ENCODE measurements at places on chromosomes 1 and 21.

DNA sequence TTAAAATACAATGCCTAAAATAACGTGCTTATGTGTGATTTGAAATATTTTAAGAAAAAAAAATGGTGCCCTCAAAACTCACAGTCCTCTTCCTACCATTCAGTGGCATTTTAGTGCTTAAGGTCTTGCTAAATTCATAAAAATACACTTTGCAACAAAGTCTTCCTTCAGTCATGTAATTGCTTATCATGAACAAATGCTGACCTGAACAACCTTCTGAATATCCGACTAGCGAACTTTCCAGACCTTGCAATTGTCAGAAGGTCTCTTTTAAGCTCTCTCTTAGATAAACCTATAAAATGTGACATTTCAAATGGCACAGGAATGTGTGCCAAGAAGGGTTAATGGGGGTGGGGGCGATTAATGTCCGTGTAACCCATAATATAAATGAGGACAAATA lies 858 bp downstream of the BRINP3 start:
- DNase-seq, result no peak

GRCh38 chr1:113103048-113103447 lies 30.1 kb downstream of the LRIG2 start:
- DNase-seq, result no peak

GRCh38 chr1:181674617-181675016 lies 191.3 kb downstream of the CACNA1E start:
- no peak for DNase-seq

DNA sequence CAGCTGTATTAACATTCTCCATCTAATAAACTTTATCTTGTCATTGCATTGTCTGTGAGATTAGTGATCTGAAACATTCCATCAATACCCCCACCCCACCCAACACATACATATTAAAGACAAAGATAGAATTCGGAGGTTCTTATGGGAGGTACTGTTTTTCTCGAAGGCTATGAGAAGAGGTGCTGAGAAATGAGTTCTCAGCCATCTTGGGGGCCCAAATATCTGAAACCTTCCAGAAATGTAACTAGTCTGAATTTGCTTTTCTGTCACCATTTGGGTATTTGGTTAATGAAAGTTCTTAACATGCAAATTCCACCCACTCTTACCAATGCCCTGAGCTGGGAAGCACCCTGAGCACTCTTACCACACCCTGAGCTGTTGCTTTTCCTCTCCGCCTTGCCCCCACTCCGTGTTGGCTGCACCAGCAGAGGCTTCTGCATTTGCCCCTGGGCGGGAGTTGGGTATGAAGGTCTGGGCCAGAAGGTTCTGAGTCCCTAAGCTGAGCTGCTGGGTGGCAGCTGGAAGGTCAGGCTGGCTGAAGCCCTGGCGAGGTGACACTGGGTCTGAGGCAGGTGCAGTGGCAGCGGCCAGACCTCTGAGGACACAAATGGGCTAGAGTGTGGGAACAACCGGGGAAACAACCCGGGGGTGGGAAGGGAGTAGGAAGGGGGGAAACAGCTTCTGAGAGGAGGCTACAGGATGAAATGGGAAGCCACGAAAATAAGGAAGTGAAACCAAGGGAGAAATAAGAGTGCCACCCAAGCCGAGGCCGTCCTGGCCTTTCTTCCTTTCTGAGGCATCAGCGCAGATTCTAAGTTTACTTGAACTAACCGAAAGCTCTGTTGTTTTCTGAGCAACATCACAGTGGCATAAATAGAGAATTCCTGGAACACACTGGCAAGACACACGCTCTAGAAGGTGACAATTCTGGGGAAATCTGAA lies 26.3 kb upstream of the IER5 start:
- no peak for DNase-seq

GRCh38 chr1:64006276-64007051 lies 197.0 kb upstream of the UBE2U start:
- DNase-seq, result no peak

- DNase-seq, result no peak
These were observed 54.6 kb upstream of the LBR start for GRCh38 chr1:225482421-225482950.

- DNase-seq, result no peak
These were observed 51.8 kb downstream of the RGS2 start for GRCh38 chr1:192860478-192861185.

DNA sequence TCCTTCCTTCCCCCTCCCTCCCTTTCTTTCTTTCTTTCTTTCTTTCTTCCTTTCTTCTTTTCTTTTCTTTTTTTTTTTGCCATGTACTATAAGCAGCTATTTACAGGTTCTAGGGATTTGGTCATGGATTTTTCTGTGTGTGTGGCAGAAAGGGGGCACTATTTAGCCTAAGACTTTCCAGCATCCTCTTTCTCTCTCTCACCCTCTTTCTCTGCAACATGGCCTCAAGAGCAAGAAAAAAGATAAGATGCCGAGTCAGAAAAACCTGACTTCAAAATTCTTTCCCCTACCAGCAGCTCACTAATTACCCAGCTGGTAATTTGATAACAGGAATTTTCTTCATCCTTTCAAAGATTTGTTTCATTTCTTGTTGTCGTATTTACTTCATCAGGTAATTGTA lies 458.3 kb upstream of the ADAMTS5 start:
- no peak for DNase-seq

GRCh38 chr1:6124341-6124740 lies 55.8 kb downstream of the CHD5 start:
- DNase-seq, result no peak

- DNase-seq, result no peak
These were observed 61.9 kb downstream of the HSPA13 start for GRCh38 chr21:14321042-14321441.
